Stimulated activated CD4-positive, alpha-beta T cell treated with anti-CD3 and anti-CD28 coated beads, Interleukin-1b, Interleukin-23, amount 100 ng/mL, for 24 hours (primary cell): ENCODE measurements at places on chromosomes 6 and 20.
A peak's percentile ranks its signal among the peaks of the same experiment; 100 is the strongest.

DNA sequence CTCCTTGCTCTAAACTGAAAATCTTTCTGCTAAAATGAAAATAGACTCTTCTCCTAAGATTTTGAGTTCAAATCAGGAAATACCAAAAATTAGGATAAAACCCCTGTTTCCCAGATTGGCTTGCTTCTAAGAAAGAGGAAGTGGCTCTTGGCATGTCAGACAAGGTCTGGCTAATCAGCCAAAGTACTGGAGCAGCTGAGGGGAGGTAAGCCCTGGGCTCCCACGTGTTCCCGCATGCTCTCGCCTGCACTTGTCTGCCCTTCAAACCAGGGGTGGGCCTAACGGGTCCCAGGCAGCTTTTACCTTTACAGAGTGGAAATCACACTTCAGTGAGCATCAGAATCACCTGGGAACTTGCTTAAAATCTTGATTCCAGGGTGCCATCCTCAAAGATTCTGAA is 43.2 kb upstream of the GABRR1 start:
- no peak for DNase-seq

DNA sequence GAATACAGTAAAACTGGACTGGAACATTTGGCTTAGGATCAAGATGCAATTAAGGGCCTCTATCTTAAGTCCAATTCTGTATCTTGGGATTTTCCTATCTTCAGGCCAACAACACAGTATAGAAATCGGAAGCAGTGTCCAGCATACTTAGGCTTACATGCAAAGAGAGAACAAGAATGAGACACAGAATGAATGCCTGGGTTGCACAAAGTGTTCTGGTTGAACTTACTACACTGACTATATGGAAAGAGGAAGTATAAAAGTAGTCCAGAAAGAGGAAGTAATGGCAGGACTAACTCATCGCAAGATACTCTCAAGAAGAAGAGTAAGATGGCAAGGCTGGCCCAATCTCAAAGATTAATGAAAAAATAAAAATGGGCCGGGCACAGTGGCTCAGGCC is 87.6 kb downstream of the BTBD9 start:
- DNase-seq, result no peak

DNA sequence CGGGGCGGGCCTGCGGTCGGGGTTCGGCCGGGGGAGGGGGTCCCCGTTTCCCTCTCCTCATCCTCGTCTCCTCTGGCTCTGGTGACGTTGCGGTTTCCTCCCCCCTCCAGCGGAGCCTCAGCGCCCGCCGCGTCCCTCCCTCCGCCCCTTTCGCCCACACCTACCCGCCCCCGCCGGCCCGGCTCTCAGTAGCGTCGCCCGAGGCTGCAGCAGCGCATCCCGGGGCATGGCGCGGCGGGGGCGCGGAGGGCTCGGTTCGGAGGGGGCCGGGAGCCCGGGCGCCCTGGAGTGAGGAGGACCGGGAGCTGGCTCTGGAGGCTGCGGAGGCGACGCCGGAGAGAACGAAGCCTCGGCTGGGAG is at the start of gene DSE:
Gene DSE, plus strand, starts transcription at position 188 of the 360 bp plus-strand sequence. CDS start 28,304 bp downstream, outside the sequence.
- no peak for DNase-seq

- peak; percentile 1 for DNase-seq
Measured at GRCh38 chr6:130848945-130849344, 21.7 kb downstream of the SMLR1 start.

GRCh38 chr20:22998476-22998875 is 36.6 kb upstream of the SSTR4 start:
- no peak for DNase-seq

GRCh38 chr6:125099211-125100073 is 54.1 kb upstream of the TPD52L1 start:
- DNase-seq, result no peak

- DNase-seq, result no peak
Measured at GRCh38 chr20:10855778-10856177, 182.0 kb upstream of the JAG1 start.

DNA sequence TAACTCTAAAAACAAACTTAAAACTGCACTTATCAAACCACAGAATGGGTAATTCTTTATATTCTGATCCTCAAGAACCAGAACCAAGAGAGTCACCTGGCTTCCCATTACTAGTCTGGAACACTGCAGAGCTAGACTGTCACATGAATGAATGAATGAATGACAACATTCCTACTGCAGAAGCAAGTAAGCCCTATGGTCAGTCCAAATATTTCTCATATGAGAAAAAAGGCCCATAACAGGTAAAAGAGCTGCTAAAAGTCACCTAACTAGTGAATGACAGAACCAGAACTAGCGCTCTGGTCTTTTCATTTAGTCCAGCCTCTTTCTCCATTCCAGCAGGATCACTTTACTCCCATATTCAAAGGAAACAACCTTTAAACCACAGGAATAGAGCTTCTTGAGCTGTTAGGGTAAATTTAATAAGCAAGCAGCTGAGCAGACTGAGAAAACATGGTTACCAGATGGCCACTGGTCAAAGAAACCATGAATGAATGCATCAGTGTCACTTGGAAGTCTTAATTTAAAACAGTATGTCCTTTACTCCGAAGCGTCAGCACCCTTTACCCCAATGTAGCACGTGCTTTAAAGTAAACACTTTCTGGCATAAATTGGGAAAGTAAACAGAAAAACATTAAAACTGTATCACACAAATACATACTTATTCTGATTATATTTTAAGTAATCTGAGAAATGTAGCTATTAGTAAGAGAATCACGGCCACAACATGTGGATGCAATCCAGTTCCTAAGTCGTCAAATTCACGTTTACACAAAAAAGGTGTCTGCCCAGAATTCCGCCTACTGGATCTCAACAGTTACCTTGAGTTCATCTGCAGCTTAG is 1.4 kb downstream of the PREP start:
- no peak for DNase-seq

- no peak for DNase-seq
Measured at GRCh38 chr20:58945965-58946631, 35.0 kb upstream of the NELFCD start.

- no peak for DNase-seq
Measured at GRCh38 chr6:82507112-82507511, 143.5 kb downstream of the TPBG start.

DNA sequence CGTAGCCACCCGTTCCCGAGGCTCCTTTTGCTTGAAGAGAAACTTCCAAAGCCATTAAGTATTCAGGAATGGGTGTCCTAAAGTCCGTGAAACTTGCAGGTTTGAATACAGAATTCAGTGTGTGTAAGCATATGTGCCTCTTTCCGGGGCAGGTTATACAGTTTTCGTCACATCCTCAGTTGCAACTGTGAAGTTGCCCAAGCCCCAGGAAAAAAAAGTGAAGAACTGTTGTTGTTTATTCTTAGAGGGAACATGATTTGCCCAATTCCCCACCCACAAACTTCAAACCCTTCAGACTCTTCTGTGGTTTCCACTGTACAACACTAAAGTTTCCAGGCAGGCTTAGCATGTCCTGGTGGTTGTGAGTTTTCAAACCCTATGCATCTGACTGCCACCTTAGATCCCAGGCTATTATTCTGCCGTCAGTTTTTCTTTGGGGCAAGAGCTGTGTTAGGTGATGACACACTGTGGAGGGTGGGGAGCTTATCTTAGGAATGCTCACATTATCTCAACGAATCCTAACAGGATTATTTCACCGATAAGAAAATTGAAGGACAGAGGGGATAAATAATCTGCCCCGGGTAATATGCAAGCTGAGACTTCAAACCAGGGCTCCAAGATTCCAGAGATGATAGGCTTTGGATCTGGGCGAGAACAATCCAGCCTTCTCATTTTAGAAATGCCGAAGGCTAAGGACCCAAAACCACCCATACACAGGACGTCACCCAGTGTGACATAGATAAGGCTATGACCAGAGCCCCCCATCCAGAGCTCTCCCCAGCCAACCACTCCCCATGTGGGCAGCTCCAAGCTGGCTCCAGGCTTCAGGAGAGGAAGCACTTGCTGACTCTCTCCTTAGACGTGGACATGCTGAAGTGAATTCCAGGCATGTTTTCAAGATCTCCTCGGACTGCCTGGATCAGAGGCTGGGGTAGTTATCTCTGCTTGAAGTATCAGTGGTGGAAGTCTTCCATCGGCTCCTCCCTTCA is 81.7 kb upstream of the AFDN start:
- no peak for DNase-seq

- no peak for DNase-seq
Measured at GRCh38 chr6:25137480-25137879, 141.7 kb upstream of the CARMIL1 start.

DNA sequence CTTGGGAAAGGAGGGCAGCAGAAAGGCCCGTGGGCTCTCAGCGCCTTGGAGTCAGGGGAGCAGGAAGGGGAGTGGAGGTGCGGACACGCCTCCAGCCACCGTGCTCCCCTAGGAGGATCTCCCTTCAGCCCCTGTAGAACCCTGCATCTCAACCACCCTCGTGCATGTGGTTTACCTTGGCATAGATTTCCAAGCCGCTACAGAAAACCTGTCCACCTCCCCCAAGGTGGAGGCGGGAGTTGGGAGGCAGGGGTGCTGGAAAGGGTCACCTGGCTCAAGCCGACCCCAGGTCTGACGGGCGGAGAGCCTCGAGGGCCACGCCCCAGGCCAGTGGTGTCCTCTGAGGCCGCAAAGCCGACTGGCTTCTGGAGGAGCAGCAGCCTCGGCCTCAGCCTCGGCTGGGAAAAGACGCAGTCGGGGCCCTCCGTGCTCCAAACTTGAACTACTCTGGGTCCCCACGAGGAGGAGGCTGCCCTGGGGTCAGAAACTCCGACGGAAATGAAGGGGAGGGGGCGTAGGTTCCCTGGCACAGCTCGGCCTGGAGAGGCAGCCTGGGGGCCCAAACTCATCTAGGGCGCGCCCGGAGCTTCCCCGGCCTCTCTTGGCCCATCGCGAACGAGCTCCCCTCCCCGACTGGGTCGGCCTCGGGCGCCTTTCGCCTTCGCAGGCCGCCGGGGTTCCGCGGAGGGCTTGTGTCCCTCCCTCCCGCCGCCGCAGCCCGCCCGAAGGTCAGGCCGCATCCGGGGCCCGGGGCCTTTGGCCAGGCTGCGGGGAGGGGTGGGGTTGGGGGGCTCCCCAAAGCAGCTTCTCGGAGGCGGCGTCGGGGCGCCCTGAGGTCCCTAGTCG is 6.3 kb upstream of the FOXF2 start:
- DNase-seq, result no peak
